Ascending aorta (tissue), 2 donors: ENCODE measurements at places on chromosomes 7 and 10.

- DNase-seq: no peak
These were observed 2.0 kb downstream of the VSTM2A start for GRCh38 chr7:54544149-54544526.

GRCh38 chr7:105246256-105246655 is 142.5 kb downstream of the SRPK2 start:
- no peak for DNase-seq

DNA sequence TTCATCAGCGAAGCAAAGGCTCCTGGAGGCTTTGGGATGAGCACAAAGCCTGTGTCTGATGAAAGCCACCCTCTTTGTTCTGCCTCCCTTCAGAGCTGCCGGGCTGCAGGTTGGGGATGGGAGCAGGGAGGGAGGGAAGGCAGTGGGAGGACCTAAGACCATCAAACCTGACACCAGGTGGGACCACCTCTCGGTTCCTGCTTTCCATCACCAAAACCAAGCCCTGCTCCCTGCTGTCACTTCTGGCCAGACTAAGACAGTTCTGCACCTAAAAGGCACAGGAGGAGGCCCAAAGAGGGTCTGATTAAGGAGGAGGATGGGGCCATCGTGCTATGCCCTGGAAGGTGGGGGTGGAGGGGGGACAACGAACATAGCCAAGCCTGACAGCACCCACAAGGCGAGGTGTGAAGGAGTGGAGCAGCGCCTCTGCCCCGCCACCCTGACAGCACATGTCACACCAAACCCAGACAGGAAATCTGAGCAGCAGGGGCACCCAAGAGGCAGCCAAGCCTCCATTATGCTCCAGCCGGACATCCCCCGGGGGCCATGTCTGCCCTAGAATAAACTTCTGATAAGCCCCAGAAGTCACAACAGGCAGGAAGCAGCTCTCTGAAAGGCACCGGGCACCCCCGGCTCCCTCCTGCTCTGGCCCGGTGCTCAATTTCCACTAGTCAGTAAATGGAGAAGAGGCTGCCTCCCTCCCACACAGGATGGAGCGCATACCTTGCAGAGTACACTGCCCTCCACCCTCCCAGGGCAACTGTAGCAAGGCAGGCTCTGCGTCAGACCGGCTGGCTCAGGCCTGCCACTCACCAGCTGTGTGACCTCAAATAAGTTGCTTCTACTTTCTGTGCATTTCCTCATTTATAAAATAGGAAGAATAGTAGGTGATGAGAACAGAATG is 48.9 kb downstream of the DLG5 start:
- no peak for DNase-seq

GRCh38 chr10:104875561-104875960 is 234.5 kb downstream of the SORCS3 start:
- no peak for DNase-seq

- DNase-seq: no peak
These were observed 1.8 kb upstream of the TTYH3 start for GRCh38 chr7:2629746-2630681.

DNA sequence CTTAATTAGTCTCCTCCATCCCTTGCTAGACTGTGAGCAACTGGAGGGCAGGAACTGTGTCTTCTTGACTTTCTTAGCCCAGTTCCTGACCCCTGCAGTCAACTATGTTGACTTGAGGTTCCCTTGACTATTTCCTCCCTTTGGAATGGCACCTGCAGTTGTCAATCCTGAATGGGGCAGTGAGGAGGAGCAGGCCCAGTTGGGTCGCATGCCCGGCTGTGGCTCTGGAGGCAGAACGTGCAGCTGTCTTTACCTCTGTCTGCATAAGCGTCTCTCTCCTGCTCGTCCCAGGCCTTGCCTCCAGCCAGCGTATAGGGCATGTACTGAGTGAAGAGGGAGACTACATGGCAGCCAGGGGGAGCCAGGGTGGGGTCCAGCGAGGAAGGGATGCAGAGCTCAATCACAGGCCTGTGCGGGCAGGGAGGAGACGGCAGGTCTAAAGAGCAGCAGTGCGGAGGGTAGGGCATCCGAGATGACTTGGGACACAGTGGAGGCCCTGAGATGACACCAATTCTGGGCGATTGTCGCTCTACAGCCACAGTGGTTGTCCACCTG is 26.8 kb downstream of the PYROXD2 start:
- no peak for DNase-seq

DNA sequence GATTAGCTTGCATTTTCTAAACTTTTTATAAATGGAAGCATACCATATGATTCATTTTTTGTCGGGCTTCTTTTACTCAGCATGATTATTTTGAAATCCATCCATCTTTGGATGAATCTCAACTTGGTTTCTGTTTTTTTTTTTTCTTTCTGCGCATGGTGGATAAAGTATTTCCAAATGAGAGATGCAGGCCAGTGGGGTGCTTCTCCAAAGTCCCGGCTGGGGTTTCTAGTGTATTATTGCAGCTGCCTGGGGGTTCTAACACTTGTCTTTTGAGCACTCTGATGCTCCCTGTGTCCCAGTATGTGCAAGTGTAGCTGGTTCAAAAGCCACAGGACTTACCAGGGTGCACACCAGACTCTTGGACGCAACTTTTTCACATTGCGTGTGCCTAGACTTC is 70.9 kb upstream of the LOXL4 start:
- DNase-seq: no peak

- DNase-seq: no peak
These were observed 79.6 kb downstream of the INPP5A start for GRCh38 chr10:132616996-132617736.

GRCh38 chr10:34413214-34413613 is 401.9 kb downstream of the PARD3 start:
- no peak for DNase-seq

- DNase-seq: no peak
These were observed 269.0 kb downstream of the ARHGAP12 start for GRCh38 chr10:31659665-31660064.

DNA sequence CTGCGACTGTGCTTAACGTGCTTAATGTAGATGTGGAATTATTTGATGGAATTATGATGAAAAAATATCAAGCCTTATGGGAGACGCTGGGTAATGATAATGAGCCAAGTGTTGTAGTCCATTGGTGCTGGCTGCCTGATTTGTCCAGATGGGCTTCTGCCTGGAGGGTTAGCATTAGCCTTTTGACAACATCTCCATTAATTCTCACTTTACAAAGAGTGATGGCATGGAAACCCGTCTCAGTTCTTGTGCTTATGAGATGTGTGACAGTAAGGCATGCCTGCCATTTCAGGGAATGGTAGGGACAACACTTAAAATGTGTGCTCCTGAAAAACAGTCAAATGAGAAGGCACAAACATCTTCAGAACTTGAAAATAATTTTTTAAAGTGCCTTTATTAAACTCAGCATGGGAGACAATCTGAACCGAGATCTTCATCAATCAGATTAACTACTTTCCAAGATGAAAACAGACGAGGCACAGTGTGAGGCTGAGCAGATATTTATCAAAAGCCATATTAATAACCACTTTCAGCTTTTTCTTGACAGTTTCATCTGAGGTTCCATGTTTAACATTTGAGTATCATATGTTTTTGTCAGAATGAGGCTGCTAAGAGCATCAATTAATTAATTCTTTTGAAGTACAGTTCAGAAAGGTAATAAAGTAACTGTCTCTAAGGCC is 473.1 kb downstream of the NXPH1 start:
- DNase-seq: no peak

DNA sequence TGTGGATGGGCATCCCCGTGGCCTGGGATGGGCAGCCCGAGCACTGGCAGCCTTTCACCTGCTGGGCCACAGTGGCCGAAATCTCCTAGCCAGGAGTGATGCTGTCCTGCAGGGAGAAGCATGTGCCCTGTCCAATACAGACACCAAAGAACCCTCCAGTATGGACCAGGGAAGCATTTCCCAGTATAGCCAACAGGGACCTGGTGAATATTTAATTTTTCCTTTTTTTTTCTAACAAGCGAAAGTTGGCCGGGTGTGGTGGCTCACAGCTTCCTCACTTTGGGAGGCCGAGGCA is 11.0 kb downstream of the IMPDH1 start:
- DNase-seq: no peak

DNA sequence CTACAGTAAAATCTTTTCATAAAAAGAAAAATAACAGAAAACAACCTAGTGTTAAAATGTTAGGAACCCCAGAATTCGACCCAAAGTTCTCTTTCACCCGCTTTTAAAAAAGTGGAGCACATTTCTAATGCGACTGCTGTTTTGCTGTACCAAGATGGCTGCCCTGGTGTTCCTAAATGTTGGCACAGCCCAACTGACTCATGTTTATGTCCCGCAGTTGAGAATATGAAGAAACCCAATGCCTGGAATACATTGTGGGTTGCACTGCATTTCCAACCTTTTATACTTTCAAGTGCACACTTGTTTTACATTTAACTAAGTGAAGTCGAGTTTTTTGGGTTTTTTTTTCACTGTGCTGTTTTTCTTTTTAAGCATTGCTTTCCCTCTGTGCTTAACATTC is 944 bp downstream of the STEAP1B start:
- no peak for DNase-seq

- no peak for DNase-seq
These were observed 512.6 kb upstream of the FOXK1 start for GRCh38 chr7:4169455-4169854.

- DNase-seq: peak; percentile 50
These were observed 28.3 kb downstream of the CCM2 start for GRCh38 chr7:45028138-45028919.

GRCh38 chr10:110460111-110460809 is 37.4 kb upstream of the DUSP5 start:
- peak; percentile 58 for DNase-seq

DNA sequence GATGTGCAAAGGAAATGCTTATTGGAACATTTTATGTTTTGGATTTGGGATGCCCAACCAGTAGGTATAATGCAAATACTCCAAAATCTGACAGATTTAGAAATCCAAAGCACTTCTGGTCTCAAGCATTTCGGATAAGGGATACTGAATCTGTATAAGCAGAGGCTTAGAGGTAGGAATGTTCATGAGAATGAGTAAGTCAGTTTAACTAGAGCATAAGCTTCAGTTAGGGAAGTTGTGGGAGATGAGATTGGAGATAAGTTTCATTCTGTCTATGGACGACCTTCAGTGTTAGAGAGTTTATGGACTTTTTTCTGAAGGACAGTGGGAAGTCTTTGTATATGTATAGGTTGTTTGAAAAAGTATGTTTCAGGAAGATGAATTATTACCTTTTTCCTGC is 10.4 kb downstream of the TAX1BP1 start:
- DNase-seq: no peak
